Bronchial epithelial cell (primary cell): ENCODE measurements at places on chromosomes 5 and 9.

DNA sequence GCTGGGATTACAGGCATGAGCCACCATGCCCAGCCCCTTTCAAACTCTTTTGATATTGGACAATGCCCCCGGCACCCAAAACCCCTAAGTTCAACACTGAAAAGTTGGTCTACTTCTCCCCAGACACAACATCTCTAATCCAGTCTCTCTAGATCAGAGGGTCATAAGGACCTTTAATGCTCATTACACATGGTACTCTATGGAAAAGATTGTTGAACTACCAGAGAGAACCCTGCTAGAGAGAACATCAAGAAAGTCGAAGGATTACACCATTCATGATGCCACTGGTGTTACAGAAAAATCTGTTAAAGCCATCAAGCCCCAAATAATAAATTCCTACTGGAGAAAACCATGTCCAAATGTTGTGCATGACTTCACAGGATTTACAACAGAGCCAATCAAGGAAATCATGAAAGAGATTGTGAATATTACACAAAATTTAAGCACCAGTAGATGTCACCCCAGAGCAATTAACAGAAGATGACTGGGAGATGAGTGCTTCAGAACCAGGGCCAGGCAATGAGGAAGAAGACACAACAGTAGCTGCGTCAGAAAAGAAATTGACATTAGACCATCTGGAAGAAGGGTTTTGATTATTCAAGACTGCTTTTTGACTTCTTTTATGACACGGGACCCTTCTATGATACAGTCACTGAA lies 28.3 kb upstream of the NIPAL4 start:
- DNase-seq: peak; percentile 69

DNA sequence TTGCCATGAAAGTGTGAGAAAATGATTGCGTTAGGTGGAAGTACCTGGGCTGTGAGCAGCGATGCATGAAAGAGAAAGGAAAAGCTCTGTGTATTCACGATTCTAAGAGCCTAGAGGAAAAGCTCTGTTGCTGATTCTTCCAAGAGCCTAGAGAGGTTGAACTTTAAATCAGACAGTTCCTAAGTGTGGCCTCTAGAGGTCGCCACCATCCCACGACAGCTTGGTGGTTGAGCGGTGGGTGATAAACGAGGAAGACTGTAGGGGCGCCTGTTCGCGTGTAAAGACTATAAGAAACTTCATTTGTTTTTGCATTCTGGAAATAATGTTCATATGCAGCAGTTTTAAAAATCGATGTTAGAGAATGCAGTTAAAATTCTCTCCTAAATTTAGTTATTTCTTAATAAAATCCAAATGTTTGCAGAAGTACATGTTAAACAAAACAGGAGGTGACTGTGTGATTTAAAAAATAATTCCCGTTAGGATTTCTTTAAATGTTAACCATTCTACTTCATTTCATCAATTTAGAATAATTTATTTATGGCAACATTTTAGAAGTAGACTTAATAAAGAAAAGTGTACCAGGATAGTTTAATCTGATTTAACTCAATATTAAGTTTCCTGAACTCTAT lies 107.7 kb downstream of the TENT4A start:
- DNase-seq: peak; percentile 20

GRCh38 chr5:179227580-179228311 lies 117.5 kb downstream of the ADAMTS2 start:
- DNase-seq: no peak

GRCh38 chr9:127580879-127581475 lies 31.1 kb upstream of the STXBP1 start:
- no peak for DNase-seq

DNA sequence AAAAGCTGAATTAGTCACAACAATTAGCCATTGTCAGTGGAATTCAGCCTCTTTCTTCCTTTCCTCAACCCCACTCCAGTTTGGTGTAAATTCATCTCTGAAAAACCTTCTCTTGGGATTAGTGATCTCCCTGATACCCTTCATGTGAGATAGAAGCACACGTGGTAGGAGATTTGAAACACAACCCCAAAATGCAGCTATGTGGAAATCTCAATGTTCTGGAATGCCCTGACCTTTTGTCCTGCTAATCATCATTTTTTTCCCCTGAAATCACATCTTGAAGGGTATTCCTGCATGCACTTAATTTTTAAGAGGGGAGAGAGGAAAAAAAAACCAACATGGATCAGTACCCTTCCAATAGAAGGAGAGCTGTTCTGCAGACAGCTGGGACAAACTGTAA lies 612.6 kb downstream of the EBF1 start:
- no peak for DNase-seq

DNA sequence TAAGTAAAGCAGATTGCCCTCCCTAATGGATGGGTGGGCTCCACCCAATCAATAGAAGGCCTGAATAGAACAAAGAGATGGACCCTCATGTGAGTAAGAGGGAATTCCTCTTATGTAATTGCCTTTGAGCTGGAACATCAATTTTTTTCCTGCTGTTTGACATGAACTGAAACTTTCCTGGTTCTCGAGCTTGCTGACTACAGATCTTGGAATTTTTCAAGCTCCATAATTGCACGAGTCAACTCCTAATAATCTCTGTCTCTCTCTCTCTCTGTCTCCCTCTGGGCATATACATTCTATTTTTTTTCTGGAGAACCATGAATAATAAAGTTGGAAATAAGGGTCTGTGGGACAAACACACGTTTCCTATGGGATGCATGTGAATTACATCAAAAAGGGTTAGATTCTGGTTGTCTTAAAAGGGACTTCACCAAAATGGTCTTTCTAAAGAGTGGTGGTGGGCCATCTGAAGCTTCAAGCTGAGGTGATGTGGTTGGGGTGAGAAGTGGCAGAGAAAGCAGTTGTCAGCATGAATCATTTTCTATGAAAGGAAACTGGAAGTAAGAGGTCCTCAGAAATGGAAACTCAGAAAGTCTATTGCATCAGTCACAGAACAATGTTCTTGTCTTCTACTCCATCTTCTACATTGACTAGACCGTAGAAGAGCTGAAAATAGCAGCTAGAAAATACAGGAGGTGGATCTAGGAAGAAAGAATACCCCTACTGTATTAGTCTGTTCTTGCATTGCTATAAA lies 47.0 kb upstream of the HOMER1 start:
- DNase-seq: peak; percentile 58

DNA sequence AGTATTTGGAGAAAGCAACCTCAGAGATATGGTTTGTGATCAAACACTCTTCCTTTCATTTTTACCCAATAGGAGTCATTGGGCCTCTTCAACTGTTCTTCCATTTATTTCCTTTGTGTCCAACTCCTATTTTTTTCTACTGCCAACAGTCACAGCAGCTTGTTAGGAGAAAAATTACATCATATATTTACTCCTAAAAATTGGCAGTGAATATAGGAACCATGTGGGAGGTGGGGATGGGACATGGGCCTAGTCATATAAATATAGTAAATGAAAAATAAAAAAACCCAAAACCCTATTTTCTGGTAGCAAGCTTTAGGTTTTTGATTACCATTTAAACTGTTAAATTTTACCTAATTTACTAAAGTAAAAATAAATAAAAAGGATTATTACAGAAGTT lies 134.9 kb upstream of the MPDZ start:
- no peak for DNase-seq

- DNase-seq: no peak
These were observed 196.2 kb downstream of the HSPA4 start for GRCh38 chr5:133247881-133248624.

- DNase-seq: no peak
These were observed 52.7 kb upstream of the LARP1 start for GRCh38 chr5:154702477-154702876.

GRCh38 chr5:96412868-96413449 lies 20.1 kb downstream of the PCSK1 start:
- DNase-seq: no peak

GRCh38 chr5:35194635-35195471 lies 35.4 kb downstream of the PRLR start:
- no peak for DNase-seq
